ENCODE measurements at places on chromosomes 11 and 22. TPM values are rescaled to one million over a fixed set of nuclear protein-coding genes. Genes with fewer than 3 reads are reported as not detected.

DNA sequence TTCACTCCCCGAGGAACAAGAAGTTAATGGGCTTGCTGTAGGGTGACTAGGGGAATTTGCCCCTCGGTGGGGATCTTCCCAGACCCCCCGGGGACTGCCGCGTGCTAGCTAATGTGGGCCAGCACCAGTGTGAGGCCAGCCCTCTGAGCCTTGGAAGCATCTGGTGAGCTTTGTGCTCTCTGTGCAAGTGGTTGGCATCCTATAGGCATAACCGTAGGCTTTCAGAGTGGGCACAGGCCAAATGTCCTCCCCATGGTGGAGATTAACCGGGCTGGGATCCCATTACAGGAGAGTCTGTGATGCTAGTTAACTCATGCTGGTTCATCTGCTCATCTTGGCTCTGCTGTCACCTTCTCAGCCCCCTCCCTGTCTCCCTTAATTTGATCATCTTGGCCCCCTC, 125.7 kb downstream of the TRIM29 start:
- no peak for DNase-seq

GRCh38 chr11:108797578-108798100, 132.8 kb downstream of the DDX10 start:
- DNase-seq, result no peak

The CCDC87 gene
- total RNA-seq, result not detected

- no peak for DNase-seq
Observed at GRCh38 chr11:37914859-37915258, 1316.8 kb upstream of the RAG2 start.

DNA sequence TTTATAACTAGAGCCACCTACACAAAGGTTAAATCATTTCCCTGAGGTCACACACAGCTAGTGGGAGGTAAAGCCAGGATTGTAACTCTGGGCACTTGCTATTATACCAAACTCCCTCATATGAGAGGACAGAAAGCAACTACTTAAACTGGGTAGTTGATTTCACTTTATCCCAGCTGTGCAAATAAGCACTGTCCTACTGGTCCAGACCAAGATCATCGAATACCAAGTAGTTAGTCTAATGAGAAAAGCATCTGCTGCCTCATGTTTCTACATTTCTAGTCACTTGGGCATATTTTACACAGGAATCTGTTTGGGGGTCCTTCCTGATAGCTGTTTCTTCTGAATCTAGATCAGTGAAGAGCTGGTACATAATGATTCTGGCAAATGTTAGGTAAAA, 178.6 kb upstream of the NARS2 start:
- DNase-seq, result no peak

DNA sequence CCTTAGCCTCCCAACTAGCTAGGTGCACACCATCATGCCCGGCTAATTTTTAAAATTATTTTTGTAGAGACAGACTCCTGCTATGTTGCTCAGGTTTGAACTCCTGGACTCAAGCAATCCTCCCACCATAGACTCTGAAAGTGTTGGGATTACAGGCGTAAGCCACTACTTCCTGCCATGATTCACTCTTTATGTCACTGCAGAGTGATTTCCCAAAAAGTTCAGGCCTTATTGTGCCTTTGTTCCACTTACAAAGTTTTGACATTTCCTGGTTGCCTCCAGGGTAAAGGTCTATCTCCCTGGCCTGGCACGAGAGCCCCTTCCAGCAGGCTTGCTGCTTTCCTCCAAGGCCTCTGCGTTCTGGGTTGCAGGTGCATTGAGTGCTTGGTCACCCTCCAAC, 44.6 kb upstream of the RIC3 start:
- no peak for DNase-seq
